Hepatic stellate cell (primary cell): ENCODE measurements at places on chromosomes 1 and 21.

GRCh38 chr1:63663873-63664272 is 70.7 kb downstream of the PGM1 start:
- no peak for DNase-seq

- DNase-seq, result peak; percentile 35
Measured at GRCh38 chr21:29656504-29657239, 283.1 kb downstream of the GRIK1 start.

DNA sequence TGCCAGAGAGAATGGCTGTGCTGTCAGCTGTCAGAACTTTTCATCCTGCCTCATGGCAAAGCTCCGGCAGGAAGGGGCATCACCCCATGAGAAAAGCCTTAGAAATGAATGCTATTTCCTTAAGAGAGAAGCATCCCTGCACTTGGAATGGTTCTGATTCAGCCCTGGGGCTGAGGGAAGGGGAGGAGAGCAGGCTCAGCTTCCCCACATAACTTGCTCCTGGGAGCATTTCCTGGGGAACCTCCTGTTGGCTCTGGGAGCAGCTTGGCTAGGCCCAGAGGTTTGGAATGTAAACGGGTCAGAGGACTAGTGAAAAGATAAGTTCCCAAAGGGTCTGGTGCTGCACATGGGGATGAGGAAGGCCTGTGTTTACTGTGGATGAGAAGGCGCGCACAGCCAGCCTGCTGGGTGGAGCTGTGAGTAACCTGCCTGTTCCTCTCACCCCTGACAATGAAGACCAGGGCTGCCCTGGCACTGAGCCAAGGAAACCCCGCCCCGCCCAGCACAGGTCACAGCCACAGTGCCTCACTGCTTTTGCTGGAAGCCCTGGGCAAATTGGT is 5.0 kb downstream of the PRELP start:
- DNase-seq, result peak; percentile 90

DNA sequence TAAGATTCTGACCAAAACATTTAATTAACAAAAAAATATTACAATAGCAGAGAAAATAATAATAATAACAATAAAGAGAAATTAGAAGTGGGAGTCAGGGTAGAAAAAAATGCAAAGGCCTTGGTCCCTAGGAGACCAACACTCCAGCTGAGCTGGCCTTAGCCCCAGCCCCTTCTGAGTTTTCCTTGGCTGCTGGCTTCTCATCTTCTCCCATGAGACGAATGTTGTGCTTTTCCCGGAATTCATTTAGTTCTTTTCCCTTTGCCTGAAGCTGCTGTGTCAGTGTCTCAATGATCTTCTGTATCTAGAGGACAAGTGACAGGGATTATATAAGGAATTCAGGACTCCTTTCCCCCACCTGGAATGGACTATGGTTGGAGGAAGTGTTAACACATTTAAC is 2.4 kb downstream of the KLHDC9 start:
- no peak for DNase-seq

DNA sequence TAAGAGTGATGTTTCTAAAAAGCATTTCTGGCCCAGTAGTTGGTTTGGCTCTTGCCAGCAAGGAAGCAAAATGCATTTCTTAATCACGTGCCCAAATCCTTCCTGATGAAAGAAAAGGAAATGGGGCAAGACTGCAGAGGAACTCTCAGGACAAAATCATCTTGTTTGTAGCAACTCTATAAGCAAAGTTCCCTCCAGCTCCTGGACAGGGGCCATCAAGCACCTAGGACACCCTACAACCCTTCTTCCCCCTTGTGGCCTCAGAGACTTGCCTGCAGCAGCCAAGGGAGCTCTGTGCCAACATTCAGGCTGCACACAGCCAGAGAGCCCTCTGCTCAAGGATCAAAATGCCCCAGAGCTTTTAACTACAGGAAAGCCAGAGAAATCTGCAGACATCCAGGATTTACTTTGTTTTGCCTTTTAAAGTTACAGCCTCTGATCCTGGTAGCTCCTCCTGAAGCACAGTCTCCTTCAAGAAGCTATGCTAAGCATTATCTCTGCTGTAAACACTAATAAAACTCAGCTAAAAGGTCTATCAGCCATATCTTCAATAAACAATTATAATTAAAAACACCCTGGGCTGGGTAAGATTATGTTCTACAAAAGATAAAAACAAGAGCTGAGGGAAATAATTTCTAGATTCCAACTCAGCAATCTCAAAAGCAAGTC is 105.0 kb downstream of the KIAA0319L start:
- DNase-seq, result no peak

DNA sequence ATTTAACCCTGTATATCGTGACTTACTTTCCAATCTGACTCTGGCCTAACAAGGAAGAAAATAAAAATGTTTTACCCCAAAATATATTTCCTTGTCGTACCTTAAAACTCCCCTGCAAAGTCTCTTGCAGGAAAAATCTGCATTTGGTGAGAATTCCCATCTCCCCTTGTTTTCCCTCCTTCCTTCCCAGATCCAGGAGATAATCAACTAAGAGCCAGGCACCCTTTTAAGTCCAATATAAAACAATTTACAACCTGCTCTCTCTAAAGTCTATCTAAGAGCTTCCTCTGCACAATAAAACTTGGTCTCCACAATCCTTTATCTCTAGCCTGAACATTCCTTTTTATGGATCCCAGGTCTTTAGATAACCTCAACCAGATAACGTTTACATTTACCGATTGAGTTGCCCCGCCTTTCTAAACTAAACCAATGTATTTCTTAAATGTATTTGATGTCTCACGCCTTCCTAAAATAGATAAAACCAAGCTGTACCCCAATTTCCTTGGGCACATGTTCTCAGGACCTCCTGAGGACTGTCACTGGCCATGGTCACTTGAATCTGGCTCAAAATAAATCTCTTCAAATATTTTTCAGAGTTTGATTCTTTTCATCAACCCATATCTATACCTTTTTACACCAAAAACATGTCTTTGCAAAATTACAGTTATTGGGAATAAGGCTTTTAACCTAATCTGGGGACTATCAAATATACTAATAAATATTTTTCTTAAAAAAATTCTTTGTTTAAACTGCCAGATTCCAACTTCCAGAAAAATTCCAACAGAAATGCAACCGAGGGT is 993 bp downstream of the DDX59 start:
- DNase-seq, result no peak

GRCh38 chr1:119228335-119229080 is 88.1 kb upstream of the WARS2 start:
- DNase-seq, result no peak

DNA sequence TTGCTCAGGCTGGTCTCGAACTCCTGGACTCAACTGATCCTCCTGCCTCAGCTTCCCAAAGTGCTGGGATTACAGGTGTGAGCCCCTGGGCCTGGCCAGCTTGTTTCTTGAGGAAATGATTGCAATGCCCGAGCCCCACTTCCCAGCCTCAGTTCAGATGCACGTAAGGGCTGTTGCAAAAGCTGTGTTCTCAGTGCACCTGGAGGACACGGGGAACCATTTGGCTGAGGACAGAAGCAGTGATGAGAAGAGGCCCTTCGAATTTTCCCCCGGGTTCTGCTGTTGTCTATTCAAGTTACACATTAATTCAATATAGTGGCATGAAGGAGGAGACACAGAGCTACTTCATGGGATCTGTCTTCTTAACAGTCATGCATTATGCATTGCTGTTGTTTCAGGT is 78.8 kb upstream of the WDR26 start:
- no peak for DNase-seq

GRCh38 chr1:204221271-204221670 is 7.5 kb upstream of the GOLT1A start:
- DNase-seq, result no peak

DNA sequence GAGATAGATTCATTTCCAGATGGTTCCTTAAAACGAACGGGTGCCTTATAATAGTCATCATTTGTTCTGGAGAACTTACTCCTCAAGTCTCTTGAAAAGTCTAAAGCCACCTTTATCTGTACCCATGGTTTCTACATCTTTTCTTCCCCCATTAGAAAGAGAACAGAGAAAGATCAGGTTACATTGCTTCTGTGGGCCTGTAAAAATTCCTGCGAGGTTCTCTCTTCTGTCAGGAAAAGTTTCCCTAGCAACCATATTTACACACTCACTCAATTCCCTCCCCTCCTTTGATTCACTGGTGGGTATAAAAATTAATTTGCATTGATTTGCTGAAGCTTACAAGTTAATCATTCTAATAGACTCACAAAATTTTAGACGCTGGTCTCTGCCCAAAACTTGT is 6.7 kb downstream of the PHC2 start:
- no peak for DNase-seq

DNA sequence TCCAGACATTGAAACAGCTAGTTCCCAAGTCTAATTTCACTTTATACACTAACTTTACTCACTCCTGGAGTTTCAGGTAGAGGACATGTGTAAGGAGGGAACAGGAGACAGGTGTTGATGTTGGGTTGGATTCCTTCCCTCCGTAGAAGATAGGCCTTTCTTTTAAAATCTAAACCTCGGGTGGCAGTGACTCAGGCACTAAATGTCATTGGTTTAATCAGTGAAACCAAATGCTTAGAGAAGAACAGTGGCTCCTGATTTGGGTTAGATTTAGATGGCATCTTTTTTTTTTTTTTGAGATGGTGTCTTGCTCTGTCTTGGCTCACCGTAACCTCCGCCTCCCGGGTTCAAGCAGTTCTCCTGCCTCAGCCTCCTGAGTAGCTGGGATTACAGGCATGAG is 7.2 kb downstream of the CAP1 start:
- no peak for DNase-seq

DNA sequence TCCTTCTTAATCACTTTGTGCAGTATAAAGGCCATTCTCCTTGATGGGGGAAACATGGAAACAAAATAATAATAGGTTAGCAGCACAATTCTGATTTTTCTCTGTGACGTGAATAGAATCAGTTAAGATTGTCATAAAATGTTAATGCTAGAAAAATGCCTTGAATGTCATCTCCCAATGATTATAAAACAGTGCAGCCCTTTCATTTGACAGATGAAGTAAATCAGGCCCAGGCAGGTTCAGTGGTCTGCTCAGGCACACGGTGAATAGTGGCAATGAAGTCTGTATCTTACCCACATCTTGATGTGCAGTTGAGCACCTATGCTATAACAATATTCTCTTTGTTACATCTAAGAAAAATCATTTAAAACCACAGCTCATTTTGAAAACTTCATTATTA is 32.2 kb upstream of the ZNF281 start:
- no peak for DNase-seq

GRCh38 chr21:32499249-32500055 is 85.9 kb downstream of the TCP10L start:
- DNase-seq, result no peak

GRCh38 chr1:42832641-42833240 is 13.7 kb upstream of the ZNF691 start:
- no peak for DNase-seq

DNA sequence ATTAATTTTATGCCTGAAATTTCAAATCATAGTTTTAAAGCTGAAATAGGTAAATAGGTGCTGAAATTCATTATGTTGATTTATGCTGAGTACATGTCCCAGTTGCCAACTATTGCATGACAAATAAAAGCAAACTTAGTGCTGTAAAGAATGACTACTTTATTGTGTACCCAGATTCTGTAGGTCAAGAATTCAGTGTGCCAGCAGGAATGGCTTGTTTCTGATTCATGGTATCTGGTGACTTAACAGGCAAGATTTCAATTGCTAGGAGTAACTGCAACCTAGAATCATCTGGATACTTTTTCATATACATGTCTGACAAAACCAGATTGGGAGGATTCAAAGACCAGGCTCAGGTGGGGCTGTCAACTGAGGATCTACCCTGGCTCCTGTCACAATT is 678.4 kb upstream of the ADAMTS5 start:
- no peak for DNase-seq

- no peak for DNase-seq
Measured at GRCh38 chr1:239308701-239309333, 77.6 kb upstream of the CHRM3 start.

- DNase-seq, result no peak
Measured at GRCh38 chr1:215228193-215228592, 145.7 kb downstream of the KCNK2 start.

- no peak for DNase-seq
Measured at GRCh38 chr1:207302618-207303393, 18.7 kb upstream of the CD55 start.

DNA sequence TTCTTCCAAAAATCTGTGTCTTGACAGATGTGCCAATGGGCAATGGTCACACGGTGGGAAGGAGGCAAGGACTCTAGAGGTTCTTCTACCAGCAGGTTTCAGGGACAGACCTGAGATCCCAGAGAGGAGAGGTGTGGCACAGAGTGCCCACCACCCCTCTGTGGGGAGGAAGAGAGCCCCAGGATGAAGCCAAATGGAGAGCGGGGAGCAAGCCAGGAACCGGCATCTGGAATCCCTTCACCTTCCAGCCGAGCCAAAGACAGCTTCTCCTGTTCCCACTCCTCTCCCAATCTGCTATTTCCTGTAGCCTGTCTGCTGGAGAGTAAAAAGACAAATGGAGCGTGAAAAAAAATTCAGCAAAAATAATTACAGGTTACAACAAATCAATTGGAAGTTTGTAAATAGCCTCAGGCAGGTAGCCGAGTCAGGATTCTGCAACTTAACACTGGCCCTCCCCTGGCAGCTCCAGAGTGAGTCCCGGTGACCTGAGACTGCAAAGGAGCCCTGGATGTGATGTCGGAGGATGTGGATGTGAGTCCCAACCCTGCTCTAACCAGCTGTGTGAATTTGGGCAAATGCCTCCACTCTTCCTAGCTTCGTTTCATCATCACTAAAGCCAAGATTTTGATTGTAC is 45.4 kb upstream of the LRRN2 start:
- DNase-seq, result no peak

- DNase-seq, result no peak
Measured at GRCh38 chr1:115781343-115781742, 12.8 kb upstream of the CASQ2 start.

GRCh38 chr1:101165532-101165931 is 71.3 kb upstream of the S1PR1 start:
- no peak for DNase-seq

- no peak for DNase-seq
Measured at GRCh38 chr1:33758698-33759097, 105.2 kb upstream of the HMGB4 start.

GRCh38 chr1:47508702-47509431 is 71.0 kb downstream of the FOXD2 start:
- no peak for DNase-seq

DNA sequence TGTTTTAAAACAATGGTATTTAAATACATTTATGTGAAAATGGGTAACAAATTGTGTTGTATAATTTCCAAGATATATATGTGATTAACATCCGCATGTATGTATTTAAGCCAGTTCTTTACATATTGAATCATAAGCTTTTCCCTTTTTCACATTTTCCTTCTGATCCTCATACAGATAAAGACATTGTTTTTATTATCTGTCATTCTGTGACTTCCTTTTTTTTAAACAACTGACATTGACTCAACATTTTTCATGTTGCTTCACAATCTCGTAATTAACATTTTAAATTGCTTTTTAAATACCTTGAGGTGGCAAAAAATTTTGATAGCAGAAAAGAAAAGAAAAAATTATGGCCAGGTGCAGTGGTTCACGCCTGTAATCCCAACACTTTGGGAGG is 1.4 kb downstream of the STXBP3 start:
- no peak for DNase-seq

- DNase-seq, result no peak
Measured at GRCh38 chr1:92817137-92817697, 14.6 kb upstream of the RPL5 start.
